ENCODE measurements at places on chromosomes 12 and 14.

DNA sequence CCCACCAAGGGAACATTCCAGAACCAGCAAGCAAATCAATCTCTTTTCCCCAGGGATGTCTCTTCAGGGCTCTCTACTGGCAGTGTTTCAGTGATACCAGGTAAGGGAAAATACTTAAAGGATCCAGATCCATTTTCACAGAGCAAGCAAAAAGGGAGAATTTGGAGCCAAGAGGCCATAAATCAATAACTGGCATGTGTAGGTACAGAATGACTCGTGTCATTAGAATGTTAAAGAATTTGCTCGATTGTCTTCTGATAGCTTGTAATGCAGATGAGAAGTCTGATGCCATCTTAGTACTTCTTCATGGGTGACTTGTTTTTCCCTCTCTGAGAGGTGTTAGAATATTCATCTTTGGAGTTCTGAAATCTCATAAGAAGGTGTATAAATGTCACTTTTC is 242.9 kb downstream of the KTN1 start:
- no peak for DNase-seq

- no peak for DNase-seq
Measured at GRCh38 chr12:75481774-75482173, 1.2 kb downstream of the GLIPR1 start.

DNA sequence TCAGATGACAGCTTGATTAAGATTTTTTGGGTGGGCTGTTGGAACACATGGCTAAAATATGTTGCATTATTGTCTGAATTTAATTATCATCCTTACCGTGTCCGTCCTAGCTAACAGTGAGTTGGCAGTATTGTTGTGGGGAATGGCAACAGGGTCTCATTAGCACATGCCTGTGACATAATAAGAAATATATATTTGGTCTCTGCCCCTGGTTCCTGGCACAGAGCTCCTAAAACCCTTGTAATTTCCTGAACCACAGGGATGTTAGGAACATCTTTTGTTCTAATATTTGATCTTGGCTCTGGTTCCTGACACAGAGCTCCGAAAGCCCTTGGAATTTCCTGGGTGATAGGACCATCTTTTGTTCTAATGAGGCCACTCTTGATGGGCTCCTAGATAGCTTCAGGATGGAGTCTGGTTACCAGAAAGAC is 76.0 kb downstream of the SYNE2 start:
- DNase-seq: no peak

DNA sequence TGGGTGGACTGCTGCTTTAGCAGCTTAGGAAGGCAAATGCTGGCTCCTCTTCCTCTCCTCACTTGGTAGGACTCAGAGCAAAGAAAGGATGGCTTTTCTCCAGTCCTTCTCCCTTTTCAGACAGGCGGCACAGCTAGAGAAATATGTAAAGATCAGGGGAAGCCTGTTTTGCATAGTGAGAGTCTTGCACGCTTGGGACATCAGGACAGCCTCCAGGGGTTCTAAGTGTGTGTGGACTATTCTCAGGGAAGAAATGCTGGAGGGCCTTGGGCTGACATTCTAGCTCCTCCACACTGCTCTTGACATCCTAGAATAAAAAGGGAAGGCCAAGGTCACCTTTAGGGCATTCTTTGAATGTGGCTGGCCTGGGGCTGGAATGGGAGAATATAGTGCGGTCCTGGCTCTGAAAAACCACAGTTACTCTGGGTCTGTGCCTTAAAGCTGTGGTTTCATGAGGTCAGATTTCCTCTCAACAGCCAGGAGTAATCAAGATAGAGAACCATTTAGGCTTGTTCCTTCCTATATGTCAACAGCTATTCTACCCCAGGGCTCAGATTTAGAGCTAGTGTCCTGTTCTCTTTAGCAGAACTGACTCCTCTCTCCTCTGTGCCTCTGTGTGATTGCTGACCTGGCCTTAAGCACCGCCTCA is 24.3 kb downstream of the CMA1 start:
- DNase-seq: no peak

- peak; percentile 89 for DNase-seq
Measured at GRCh38 chr12:59149995-59150642, 229.8 kb upstream of the LRIG3 start.

DNA sequence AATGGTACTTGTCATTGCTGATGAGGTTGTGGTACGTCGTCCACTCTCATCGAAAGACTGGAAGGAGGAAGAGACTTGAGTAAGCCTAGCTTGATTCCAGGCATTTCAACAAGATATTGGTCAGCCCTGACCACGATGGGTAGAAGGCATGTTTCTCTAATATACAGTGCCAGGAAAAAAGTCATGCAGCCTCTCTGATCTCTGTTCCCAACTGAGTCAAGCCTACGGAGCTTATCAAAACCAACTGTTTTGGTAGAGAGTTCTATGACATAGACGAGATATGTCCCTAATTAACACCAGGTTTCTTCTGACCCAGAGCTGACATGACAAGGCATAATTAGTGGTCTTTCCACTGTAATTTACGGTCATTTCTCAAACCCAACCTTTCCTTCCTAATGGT is 58.5 kb downstream of the NIN start:
- DNase-seq: no peak

- no peak for DNase-seq
Measured at GRCh38 chr12:46676396-46676795, 149.4 kb downstream of the SLC38A4 start.

DNA sequence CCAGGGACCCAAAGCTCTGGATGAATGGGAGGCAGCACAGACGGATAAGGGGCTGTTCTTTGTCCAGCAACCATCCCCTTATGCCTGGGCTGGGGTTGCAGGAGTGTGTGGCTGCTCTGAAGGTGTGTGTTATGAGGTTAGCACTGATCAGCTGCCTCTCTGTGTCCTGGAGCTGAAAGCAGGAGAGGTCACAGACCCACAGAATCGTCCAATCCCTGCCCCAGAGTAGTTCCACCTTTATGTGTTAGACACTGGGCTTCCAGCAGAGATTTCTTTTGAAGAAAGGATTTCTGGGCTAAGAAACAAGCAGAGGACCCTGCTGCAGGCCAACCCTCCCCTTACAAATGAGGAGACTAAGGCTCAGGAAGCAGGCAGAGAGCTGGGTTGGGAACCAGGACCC is 62.4 kb downstream of the ARL6IP4 start:
- no peak for DNase-seq

GRCh38 chr14:69559581-69560011 is 15.1 kb downstream of the CCDC177 start:
- DNase-seq: no peak

GRCh38 chr14:26548406-26548805 is 49.4 kb downstream of the NOVA1 start:
- no peak for DNase-seq

DNA sequence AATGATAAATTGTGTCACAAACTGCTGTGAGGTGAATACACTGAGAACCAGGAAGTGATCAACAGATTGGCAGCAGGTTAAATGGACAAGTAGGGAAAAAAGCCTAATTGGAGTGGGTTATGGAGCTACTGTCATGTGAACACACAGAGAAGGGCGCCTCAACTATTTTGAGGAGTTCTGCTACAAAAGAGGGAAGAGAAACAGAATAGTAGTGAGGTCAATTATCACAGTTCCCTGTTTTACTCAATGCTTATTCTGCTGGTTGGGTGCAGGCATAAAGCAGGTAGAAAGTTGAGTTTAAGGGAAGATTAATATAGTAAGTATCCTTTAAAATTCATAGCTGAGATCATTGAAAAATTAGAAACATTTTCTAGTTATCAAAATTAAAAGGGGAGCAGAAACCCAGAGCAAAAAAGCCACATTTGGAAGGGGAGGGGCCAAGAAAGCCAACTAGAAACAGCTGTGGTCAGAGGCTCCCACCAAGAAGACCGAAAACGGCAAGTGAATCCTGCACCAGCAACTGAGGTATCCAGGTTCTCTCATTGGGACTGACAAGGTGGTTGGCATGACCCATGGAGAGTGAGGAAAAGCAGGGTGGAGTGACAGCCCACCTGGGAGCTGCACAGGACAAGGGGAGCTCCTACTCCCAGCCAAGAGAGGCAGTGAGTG is 105.7 kb downstream of the ZC3H14 start:
- no peak for DNase-seq

DNA sequence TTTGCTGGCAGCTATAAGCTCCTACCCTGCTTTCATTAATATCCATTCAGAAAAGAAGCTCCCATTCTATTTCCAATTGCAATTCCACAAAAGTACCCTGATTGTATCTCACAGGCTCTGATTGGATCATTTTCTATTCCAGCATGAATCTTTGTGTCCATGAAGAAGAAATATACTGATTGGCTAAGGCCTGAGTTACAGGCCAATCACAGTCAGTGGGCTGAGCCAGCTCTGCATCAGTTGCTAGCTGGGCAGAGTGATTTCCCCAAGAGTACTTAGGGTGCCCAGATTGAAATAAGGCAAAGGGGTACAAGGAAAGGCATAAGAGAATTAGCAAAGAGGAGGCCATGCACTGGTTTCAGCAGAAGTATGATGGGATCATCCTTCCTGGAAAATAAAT is 14.4 kb downstream of the ART4 start:
- no peak for DNase-seq

DNA sequence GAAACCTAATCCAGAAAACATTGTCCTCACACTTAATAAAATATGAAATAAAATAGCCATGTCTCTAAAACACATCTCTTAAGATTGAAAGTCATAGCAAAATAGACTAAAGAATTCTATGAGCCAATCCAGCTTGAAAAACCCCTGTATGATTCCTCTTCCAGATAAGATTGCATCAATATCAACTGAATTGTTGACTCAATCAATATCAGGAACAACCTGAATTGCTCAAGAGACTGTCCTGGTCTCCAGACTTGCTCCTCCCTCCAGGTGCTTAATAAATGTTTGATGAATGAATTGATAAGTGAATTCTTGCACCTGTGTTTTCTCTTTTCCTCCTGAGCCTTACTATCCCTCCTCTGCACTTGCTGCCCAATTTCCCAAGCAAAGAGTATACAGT is 162.1 kb downstream of the NTF3 start:
- DNase-seq: no peak

- DNase-seq: no peak
Measured at GRCh38 chr14:53190938-53191337, 37.8 kb upstream of the DDHD1 start.

- no peak for DNase-seq
Measured at GRCh38 chr14:65850429-65851135, 438.1 kb downstream of the FUT8 start.

DNA sequence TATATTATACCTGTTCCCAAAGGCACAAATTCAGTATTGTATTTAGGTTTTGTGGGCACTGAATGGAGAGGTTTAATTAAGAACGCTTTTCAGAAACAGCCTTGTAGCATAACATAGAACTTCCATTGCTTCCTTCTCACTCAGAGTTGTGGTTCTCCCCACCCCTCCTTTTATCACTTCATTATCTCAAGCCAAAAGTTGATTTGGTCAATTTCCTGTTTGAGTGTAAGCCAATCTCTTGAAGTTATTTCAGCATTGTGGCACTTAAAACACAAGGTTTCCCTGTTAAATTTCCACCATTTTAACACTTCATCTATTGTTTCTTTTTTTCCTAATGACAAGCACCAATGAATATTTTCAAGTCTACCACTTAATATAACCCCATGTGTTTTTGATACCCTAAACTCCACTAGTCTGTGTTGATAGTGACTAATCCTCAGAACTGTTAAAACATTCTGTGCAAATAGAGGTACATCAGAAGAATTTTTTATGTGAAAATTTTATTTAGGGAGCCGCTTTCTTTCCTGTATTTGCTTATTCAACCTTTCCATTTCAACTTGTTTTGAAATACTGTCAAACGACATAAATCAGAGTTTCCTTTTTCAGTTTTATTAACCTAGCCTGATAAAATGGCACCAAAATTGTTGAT is 340.1 kb downstream of the BCAT1 start:
- DNase-seq: no peak

DNA sequence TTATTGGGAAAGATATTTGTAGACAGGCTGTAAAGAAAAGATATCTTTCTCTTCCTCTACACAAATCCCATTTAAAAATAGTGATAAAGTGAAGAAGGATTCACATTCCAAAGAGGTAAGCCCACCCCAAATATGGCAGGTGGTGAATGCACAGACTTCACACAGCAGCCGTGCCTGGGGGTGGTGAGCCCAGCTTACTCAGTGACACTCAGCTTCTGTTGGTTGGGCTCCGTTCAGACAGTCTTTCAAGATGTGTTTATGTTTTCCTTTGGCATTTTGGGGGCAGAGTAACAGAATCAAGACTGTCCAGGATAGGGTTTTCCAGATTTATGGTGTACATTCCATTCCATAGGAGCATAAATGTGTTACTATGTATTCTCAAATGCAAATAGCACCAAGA is 4.1 kb upstream of the COL2A1 start:
- no peak for DNase-seq
